Fibroblast of lung (primary cell): ENCODE measurements at places on chromosomes 4 and X. TPM values are rescaled to one million over a fixed set of nuclear protein-coding genes. Genes with fewer than 3 reads are reported as not detected.

SPANXC gene
- total RNA-seq = not detected in 2 replicates

MTNR1A gene
- not detected in 2 replicates for total RNA-seq

FGA gene
- total RNA-seq = not detected in 2 replicates

SLC9B1 gene
- total RNA-seq = 1.8 and 2.0 TPM in 2 replicates

SMARCA1 gene
- total RNA-seq = 47.5 and 53.3 TPM in 2 replicates

RPS6KA6 gene
- total RNA-seq = 3.3 and 4.5 TPM in 2 replicates

NEUROG2 gene
- total RNA-seq = not detected in 2 replicates

RS1 gene
- total RNA-seq = not detected in 2 replicates

ZFX gene
- total RNA-seq = 41.1 and 61.9 TPM in 2 replicates

FRG2 gene
- not detected in 2 replicates for total RNA-seq

CITED1 gene
- total RNA-seq = 0.17 TPM in 1 of 2 replicates, not detected in the other

ABLIM2 gene
- 0.26 and 0.66 TPM in 2 replicates for total RNA-seq

NPY2R gene
- total RNA-seq = not detected in 2 replicates

KCTD8 gene
- total RNA-seq = under 0.01 TPM in 1 of 2 replicates, not detected in the other

SRPK3 gene
- 0.51 and 0.83 TPM in 2 replicates for total RNA-seq

AKAP4 gene
- not detected in 2 replicates for total RNA-seq

NDP gene
- 1.3 and 5.3 TPM in 2 replicates for total RNA-seq

ATP8A1 gene
- total RNA-seq = 1.5 and 4.8 TPM in 2 replicates

IL9R gene
- not detected in 2 replicates for total RNA-seq

KIT gene
- total RNA-seq = 0.50 and 0.51 TPM in 2 replicates

HEPH gene
- 28.9 and 43.1 TPM in 2 replicates for total RNA-seq

CCKAR gene
- under 0.01 and 0.83 TPM in 2 replicates for total RNA-seq

ACOX3 gene
- 21.6 and 23.8 TPM in 2 replicates for total RNA-seq

TAF7L gene
- total RNA-seq = 0.33 and 0.51 TPM in 2 replicates

GLRA3 gene
- not detected in 2 replicates for total RNA-seq

NDUFC1 gene
- 34.7 and 47.9 TPM in 2 replicates for total RNA-seq

BMP15 gene
- total RNA-seq = not detected in 2 replicates

SLIT2 gene
- total RNA-seq = 12.6 and 21.1 TPM in 2 replicates

EXOC1L gene
- not detected in 2 replicates for total RNA-seq

DCAF4L1 gene
- total RNA-seq = under 0.01 and 0.17 TPM in 2 replicates

ADH4 gene
- not detected in 2 replicates for total RNA-seq

AKAP14 gene
- not detected in 2 replicates for total RNA-seq

ARMCX2 gene
- total RNA-seq = 73.7 and 107 TPM in 2 replicates

TMEM156 gene
- 0.17 and 0.26 TPM in 2 replicates for total RNA-seq

ZNF732 gene
- total RNA-seq = 0.26 and 0.33 TPM in 2 replicates

PAGE4 gene
- not detected in 2 replicates for total RNA-seq

UGT2B15 gene
- not detected in 2 replicates for total RNA-seq

PF4V1 gene
- not detected in 2 replicates for total RNA-seq

GPR143 gene
- under 0.01 TPM in 1 of 2 replicates, not detected in the other for total RNA-seq

RAB9B gene
- 0.50 and 0.77 TPM in 2 replicates for total RNA-seq

ZNF157 gene
- total RNA-seq = 0.17 and 0.26 TPM in 2 replicates

MUC7 gene
- total RNA-seq = not detected in 2 replicates

TCEANC gene
- total RNA-seq = 4.6 and 7.3 TPM in 2 replicates

FOXR2 gene
- total RNA-seq = not detected in 2 replicates

CHRNA9 gene
- total RNA-seq = not detected in 2 replicates

RGN gene
- total RNA-seq = 15.4 and 23.8 TPM in 2 replicates

UGT2B17 gene
- not detected in 2 replicates for total RNA-seq

MAGEA2B gene
- not detected in 2 replicates for total RNA-seq
